ENCODE measurements at places on chromosomes 3 and 15.

GRCh38 chr3:193502871-193503270 is 51.8 kb downstream of the ATP13A4 start:
- no peak for DNase-seq

GRCh38 chr3:141746962-141747361 is 8.9 kb downstream of the RNF7 start:
- no peak for DNase-seq

- no peak for DNase-seq
Observed at GRCh38 chr3:61463191-61463590, 98.2 kb upstream of the PTPRG start.

GRCh38 chr3:55180161-55180560 is 252.3 kb upstream of the LRTM1 start:
- no peak for DNase-seq

GRCh38 chr15:62927836-62928235 is 114.7 kb upstream of the TPM1 start:
- DNase-seq, result no peak

Data from amniotic stem cell (primary cell).